Naive B cell (primary cell): ENCODE measurements at places on chromosomes 2 and 18. TPM values are rescaled to one million over a fixed set of nuclear protein-coding genes. Genes with fewer than 3 reads are reported as not detected.

CNGA3 gene
- polyA plus RNA-seq: not detected

GCG gene
- not detected for polyA plus RNA-seq

GALNT3 gene
- 2.7 TPM for polyA plus RNA-seq

COL4A3 gene
- polyA plus RNA-seq: 0.07 TPM

LONRF2 gene
- polyA plus RNA-seq: not detected

SOX11 gene
- not detected for polyA plus RNA-seq

DNA sequence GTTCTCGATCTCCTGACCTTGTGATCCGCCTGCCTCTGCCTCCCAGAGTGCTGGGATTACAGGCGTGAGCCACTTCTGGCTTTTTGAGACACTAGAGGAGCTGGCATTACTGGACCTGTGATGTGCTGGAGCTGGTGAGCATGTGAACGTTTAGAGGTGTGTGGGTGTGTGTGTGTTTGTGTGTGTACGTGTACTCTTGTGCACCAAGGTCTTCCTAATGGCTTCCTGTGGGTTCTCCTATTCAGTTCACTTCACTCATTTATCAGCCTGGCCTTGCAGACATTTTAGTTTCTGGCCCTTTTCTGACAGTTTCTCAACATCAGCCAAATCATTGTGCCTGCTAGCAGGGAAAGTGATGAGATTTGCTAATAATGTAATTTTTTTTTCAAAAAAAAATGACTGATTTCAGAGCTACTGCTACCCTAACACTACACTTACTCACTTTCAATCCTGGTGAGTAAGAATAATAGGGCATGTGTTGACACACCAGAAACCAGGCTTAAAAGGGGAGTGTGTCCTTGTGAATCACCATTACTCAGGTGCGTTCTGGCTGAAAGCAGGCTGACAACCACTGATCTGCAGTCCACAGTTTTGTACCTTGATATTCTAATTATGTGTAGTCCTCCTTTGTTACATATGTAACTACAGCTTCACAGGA is 41.0 kb upstream of the ACTR3 start:
- DNase-seq: no peak

DNA sequence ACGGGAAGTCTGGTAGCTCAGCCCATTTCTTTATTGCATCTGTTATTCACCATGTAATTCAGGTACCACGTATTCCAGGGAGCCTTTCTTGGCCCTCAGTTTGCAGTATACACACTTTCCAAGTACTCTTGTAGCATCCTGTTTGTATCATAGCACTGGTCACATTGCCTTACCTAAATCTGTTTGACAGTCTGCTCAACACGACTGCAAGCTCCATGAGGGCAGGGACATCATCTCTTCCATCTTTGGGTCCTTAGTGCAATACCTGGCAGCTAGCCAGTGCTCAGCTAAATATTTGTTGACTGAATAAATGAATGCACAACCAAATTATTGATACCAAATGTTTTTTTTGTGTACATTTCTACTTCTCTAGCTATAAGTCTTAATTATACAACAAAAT is 11.2 kb upstream of the IL18R1 start:
- no peak for DNase-seq

GRCh38 chr2:145431181-145431951 is 911.4 kb upstream of the ZEB2 start:
- DNase-seq: no peak

DNA sequence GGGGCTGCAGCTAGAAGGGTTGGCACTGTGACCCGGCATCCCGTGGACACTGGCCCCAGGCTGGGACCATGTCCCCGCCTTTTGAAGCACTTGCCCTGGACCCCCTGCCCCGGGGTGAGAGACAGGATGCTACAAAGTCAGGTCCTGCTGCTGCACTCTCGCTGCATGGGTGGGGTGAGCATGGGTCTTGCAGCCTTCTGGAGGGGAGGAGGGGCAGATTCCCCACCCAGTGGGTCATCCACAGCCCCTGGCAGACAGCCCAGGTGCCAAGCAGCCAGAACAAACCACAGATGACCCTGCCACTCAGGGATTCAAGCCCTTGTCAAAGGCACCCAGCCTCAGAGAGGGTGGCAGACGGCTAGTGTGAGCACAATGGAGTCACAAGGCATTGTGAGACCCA is 5.7 kb upstream of the NMUR1 start:
- no peak for DNase-seq

DNA sequence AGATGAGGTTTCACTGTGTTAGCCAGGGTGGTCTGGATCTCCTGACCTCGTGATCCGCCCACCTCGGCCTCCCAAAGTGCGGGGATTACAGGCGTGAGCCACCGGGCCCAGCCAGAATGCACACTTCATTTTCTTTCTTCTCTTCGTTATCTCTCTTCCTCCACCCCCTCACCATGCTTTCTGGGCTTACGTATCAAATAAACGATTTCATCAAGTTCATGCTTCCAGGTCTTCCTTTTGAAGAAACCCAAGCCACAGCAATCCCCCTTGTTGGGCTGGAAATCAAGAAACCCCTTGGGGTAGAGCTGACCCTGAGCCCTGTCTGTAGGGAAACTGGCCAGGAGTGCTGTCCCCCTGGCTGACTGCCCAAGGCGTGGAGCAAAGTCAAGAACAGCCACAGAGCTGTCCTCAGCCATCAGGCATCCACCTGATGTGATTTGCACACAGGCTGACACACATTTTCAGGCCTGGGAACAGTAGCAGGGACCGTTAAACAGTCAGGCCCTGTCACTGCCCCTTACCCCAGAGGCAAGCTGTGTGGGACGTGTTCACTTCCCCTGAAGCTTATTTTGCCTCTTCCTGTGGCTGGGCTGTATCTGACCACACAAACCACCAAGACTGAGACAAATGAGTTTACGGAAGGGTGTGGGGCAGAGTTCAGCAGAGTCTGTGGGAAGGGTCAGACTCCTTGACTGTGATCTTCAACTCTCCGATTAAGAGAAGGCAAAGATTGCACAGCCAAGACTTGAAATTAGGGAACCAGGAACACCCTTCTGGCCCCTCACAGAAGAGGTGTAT is 15.1 kb upstream of the NMUR1 start:
- DNase-seq: peak; percentile 46

- no peak for DNase-seq
Measured at GRCh38 chr2:5701266-5701665, 9.1 kb downstream of the SOX11 start.

- DNase-seq: no peak
Measured at GRCh38 chr2:78553866-78554647, 471.4 kb upstream of the REG3G start.

DNA sequence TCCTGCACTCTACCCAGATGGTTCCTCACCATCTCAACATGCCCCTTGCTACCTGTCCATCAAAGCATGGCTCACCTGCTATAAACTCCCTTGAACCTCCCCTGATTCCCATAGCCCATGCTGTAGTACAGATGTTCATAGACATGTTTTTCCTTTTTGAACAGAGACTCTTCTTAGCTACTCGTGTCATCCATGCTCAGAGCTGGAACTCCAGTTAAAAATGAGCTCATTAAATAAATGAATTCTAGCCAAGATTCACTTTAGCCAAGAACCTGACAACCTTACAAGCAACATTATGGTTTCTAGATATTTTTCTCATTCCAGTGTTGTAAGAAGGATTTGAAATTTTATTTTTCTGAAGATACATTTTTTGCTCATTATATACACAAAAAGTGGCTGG is 65.0 kb downstream of the SCG2 start:
- DNase-seq: no peak

- DNase-seq: no peak
Measured at GRCh38 chr2:68865108-68865507, 6.1 kb downstream of the BMP10 start.

GRCh38 chr2:240597419-240598181 is 11.1 kb downstream of the CAPN10 start:
- DNase-seq: no peak

GRCh38 chr2:238761868-238762267 is 86.0 kb upstream of the TWIST2 start:
- DNase-seq: no peak

GRCh38 chr2:235663875-235664274 is 170.0 kb downstream of the AGAP1 start:
- no peak for DNase-seq

- DNase-seq: no peak
Measured at GRCh38 chr2:66573821-66574233, 138.9 kb downstream of the MEIS1 start.

- DNase-seq: peak; percentile 84
Measured at GRCh38 chr2:96839293-96839874, 4.4 kb downstream of the ANKRD23 start.

DNA sequence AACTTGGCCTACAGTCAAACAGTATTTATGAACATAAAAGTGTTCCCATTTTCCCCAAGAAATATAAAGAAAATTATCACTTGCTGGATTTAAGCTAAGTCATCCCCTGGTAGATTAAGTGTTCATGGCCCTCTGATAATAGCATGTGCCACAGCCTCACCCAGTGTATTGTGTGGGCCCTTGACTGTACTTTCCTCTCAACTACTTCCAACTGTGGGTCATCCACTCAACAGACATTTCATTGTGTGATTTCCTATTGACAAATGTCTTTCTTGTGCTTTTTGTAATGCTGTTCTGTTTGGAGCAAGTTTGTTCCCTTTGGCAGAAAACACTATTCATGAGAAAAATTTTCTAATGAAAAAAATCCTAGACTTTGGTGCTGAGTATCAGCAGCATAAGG is 48.4 kb upstream of the TMEM17 start:
- DNase-seq: no peak

- DNase-seq: no peak
Measured at GRCh38 chr2:79960519-79960918, 344.0 kb downstream of the LRRTM1 start.

GRCh38 chr2:106332054-106332453 is 136.2 kb downstream of the RGPD3 start:
- DNase-seq: no peak

- no peak for DNase-seq
Measured at GRCh38 chr2:213152888-213153287, 1.5 kb upstream of the IKZF2 start.

DNA sequence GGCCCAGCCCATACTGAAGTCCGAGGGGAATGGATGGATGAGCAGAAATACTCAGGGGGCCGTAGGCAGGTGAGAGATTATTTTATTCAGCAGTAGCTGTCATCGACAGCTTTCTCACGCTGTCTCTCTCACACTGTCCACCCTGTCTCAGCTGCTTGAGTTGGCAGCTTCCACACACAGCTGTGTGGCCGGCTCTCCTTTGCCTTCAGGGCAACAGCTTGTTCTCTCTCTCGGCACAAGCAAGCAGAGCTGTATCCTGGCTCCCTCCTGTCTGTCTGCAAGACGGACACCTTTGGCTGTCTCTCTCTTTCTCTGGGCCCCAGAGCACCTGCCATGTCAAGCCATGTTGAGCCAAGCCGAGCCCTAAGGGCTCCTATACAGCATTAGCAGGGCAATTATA is 9.8 kb upstream of the PAPOLG start:
- DNase-seq: no peak

GRCh38 chr2:120451334-120451733 is 105.4 kb downstream of the INHBB start:
- DNase-seq: no peak

- no peak for DNase-seq
Measured at GRCh38 chr2:54899576-54900200, 150.6 kb downstream of the RTN4 start.

DNA sequence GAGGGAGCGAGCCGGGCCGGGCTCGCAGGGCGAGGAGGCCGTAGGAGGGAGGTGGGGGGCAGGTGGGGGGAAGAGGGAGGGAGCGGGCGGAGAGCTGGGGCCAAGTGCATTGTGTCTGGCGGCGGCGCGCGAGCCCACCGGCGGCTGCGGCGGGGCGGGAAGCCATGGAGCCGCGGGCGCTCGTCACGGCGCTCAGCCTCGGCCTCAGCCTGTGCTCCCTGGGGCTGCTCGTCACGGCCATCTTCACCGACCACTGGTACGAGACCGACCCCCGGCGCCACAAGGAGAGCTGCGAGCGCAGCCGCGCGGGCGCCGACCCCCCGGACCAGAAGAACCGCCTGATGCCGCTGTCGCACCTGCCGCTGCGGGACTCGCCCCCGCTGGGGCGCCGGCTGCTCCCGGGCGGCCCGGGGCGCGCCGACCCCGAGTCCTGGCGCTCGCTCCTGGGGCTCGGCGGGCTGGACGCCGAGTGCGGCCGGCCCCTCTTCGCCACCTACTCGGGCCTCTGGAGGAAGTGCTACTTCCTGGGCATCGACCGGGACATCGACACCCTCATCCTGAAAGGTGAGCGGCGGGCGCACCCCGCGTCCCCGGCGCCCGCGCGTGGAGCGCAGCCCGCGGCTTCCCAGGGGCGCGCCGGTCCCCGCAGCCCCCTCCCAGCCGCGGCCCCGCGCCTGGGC is at the start of gene TMEM178A:
TSS of gene TMEM178A (plus strand) at position 107 of the 680 bp plus-strand sequence. CDS start at position 165, 58 bp downstream.
- peak; percentile 8 for DNase-seq

GRCh38 chr2:56021136-56021474 is 97.5 kb upstream of the EFEMP1 start:
- DNase-seq: no peak

DNA sequence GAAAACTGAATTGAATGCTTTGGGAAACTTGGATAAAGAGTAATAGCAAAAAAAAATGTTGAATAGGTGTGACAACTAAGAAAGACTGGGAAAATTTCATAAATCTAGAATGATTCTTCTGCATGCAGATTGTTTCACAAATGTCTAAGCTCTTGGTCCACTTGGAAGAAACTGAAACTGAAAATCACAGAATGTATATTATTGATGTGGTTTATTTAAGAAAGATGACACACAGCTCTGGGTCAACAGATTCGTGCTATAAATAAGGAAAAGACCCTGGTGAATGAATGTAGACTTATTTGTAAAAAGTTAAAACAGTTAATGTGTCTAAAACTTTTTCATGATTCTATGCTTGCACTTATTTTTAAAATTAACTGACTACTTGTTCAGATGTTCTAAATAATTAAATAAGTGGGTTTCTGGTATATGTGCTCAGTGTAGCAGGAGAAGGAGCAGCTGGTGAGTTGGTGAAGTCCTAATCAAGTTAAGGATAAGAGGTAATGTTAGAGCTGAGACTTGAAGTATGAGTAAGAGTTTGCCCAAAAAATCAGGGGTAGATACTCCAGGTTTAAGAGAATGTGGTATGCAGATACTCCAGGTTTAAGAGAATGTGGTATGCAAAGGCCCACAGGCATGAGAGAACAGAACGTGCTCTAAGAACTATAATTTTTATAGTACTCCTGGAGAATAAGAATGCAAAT is 24.5 kb downstream of the UGP2 start:
- no peak for DNase-seq

- no peak for DNase-seq
Measured at GRCh38 chr2:96729748-96730147, 10.1 kb downstream of the LMAN2L start.

GRCh38 chr2:88600038-88600465 is 27.2 kb downstream of the EIF2AK3 start:
- peak; percentile 88 for DNase-seq
